ENCODE measurements at places on chromosomes 6 and 20.

DNA sequence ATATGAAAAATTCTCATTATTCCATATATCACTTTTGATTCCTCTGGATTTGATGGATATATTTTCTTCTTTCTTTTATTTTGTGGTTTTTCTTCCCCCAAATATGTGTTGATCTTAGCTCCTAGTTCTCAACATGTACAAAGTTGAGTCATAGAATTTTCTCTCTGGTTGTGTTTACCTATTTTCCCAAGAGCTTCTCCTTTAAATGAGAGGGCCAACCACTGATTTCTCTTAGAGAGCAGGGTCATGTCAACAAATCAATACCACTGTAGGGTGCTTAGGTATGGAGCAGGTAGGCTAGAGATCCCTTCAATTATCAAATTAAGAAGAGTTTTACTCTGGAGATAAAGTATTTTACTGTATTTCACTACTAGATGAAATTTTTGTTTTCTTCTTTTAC lies 145.7 kb downstream of the BMP5 start:
- no peak for DNase-seq

GRCh38 chr20:49803418-49803817 lies 9.2 kb upstream of the SLC9A8 start:
- no peak for DNase-seq

GRCh38 chr6:101422811-101423210 lies 29.3 kb downstream of the GRIK2 start:
- DNase-seq: no peak

DNA sequence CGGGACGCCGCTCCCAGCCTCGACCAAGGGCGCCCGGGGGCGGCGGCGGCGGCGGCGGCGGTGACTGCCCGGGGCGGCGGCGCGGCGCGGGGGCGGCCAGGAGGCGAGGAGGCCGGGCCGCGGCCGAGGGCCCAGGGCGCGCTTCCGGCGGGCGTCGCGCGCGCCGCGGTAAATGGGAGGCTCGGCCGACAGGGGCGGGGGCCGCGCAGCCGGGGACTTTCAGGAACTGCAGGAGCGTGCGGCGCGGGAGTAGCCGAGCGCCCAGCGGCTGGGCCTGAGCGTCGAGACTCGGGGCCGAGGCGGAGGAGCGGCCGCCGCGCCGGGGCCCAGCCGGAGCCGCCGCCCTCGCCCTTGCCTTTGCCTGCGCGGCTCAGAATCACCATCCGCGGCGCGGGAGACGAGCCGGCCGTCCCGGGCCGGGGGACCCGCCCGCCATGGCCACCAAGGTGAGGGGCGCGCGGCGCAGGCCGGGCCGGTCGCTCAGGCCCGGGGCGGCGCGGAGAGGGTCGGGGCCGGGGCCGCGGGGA lies at the start of gene SNX9:
Gene SNX9 (plus strand): TSS at position 246 of the 527 bp plus-strand sequence. CDS start 189 bp downstream, at position 435.
- peak; percentile 15 for DNase-seq

DNA sequence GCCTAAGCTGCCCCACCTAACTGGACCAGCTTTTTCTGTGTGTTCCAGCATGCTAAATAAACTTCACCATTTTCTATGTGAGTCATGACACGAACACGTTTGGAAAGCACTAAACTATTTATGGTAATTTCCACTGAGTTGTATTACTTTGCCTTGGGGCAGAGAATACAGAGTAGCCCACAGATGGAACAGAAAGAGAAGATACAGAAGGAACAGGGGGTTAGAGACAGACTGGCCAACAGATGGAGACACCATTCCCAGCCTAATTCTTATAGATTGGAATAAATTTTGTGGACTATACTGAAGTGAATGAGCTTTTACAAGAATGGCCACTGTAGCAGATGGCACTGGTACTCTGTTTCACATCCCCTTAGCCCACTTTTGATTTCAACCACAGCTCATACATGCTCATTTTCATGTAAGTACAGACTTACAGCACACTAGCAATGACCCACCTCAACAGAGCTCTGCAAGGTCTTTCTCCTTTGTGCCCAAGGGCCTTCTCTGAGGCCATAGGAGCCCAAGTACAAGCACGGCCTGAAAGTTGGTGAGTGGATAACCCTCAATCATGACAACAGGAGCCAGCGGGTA lies 13.1 kb upstream of the NT5DC1 start:
- no peak for DNase-seq

Measured in NCI-H526 treated with DMSO at 0.1 percent for 48 hours (cell line).